ENCODE measurements at places on chromosomes 2 and 18.
A peak's percentile ranks its signal among the peaks of the same experiment; 100 is the strongest.

DNA sequence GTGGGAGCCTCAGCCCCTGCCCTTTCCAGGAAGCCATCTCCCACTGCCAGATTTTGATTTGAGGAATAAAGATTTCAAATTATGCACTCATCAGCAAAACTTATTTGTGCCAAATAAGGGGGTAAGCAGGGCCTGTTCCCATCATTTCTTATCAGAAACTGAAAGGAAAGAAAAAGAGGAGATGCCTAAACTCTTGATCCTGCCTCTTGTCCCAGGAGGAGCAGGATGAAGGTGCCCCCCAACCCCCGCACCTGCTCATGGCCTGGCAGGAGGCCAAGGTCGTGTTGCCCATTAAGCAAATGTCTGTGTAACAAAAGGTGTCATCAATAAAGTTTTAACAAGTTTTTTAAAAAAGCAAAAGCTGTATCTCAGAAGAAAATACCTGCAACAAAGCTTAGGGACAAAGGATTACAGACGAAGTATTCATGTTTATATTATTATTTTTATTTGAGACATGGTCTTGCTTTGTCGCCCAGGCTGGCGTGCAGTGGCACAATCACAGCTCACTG, 80.0 kb downstream of the INPP5D start:
- no peak for DNase-seq

DNA sequence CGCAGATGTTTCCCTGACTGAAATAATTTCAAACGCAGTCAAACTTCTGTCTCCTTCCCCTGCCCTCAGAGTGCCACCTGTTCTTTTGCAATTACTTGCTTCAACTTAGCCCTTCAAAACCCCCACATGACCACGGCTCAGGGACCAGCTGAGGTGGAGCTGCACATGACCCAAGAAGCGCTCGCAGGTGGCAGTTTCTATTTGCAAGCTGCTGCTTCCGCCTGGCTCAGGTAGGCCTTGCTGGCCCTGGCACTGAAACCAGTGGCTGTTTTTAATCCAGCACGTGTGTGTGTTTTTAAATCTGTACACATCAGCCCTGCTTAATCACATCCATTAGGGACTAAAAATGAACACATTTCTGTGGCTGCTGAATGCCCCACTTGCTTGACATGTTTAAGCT, 95.3 kb downstream of the CCDC93 start:
- DNase-seq = no peak

DNA sequence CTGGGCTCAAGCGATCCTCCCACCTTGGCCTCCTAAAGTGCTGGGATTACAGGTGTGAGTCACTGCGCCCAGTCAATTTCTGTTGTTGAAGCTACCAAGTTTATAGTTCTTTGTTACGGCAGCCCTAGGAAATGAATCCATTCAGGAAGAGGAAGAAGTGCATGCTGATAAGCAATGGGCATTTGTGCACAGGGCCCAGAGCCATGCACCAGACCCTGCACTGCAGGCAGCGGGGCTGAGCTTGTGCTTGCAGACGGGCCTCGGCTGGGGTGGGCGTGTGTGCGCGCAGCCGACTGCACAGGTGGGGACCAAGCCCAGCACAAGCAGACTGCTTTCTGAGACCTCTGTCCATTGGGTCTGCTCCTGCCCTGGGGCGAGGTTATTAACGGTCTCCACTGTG, 144.6 kb downstream of the CABLES1 start:
- DNase-seq = no peak

GRCh38 chr2:145617420-145617819, 1097.5 kb upstream of the ZEB2 start:
- no peak for DNase-seq

DNA sequence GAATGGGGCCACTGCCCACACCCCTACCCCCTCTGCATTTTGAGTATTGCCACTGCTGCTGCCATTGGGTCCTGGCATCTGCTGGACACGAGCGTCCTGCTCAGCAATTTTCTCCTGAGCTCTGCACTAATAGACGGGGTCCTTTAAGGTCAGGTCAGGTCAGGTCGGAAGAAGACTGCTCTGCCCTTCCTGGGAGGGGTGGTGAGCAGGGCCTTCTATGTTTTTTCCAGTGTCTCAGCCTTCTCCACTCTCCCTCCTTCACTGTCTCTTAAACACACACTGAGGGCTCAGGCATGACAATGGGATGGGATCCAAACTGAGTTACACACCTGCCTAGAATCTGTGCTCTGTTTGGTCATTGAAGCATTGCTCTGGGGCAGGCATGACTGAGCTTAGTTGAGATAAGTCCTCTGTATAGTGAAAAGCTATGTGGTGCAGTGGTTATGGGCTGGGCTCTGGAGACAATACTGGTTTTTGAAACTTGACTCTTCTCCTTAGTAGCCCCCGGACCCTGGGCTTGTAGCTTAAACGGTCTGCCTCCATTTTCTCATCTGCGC, 10.6 kb downstream of the MYO1B start:
- DNase-seq = no peak

GRCh38 chr18:8608795-8609658, at the start of gene RAB12:
Gene RAB12, plus strand, starts transcription at chr18:8609437. Its CDS starts 3 bp downstream, at chr18:8609440.
- peak; percentile 94 for DNase-seq

GRCh38 chr2:60446413-60447267, 106.8 kb downstream of the BCL11A start:
- DNase-seq = no peak

- DNase-seq = no peak
Observed at GRCh38 chr2:239932881-239933735, 92.0 kb downstream of the NDUFA10 start.

GRCh38 chr2:104040771-104041170, 813.1 kb upstream of the POU3F3 start:
- DNase-seq = no peak

GRCh38 chr2:112923237-112923966, 12.4 kb downstream of the IL37 start:
- DNase-seq = no peak

DNA sequence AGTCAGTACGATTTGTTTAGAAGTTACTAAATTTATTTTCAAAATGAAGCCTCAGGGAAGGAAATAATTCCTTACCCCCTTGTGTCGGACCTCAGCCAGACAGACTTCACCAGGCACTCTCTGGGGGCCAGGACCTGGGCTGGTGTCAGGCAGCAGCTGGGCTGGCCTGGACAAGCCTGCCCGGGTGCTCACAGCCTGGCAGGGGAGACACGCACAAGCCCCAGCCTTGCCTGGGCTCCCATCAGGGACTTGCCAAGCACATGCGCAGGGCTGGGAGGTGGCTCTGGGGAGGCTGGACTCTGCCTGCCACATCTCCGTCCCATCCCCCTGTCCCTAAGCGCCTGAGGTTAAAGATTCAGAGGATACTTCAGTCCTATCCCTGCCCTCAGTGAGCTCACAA, 56.8 kb upstream of the HS6ST1 start:
- no peak for DNase-seq

DNA sequence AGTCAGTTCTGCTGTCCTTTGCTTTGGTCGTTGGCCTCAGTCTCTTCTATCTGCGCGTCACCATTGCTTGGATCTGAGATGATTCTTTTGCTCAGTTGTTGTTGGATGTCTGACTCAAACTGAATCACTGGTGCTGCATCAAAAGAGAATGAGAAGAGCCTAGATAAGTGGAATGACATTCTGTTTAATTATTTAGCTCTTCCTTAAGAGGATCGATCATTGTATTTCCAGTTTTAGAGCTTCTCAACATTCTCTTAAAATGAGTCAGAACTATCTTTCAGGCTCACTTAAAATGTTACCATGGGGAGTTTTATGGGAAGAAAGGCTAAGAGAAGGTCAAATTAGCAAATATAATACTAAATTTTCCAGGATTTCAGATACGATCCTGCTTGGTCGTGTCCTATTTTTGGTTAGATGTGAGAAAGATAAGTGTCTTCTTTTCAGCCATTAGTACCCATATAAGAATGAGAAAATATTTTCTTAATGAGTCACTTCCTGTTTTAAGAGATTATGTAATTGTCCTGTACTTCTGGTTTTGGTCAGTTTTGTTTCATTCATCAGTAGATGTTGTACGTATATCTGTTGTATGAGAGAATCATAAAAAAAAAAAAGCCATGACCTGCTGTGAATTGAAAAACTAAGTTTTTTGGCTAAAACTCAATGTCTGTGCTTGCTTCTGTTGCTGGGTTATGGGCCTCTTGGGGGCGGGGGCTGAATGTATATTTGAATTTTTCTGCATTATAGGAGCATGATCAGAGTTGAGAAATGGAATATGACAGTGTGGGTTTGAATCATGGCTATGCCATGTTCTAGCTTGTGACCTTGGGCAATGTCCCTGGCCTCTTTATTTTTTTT, 31.6 kb upstream of the CASP10 start:
- DNase-seq = peak; percentile 60

- no peak for DNase-seq
Observed at GRCh38 chr18:40613721-40614120, 1341.3 kb upstream of the PIK3C3 start.

DNA sequence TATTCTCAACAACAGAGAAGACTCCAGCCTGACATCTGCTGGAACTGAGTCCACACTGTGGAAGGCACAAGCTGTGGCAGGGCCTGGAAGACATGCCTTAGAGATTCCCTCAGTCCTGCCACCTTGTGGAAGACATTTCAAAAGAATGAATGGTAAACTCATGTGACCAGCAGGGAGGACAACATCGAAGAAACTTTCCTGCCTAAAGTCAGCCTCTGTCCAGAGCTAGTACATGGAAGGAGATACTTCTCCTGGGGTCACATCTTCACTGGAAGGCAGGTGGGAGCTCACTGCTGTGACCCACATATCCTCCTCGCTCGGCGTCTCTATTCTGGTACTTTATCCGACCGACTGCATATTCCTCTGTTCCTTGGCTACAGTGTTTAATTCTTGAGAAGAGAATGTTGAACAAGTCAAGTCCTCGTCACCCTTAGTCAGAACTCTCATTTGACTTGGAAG, 59.5 kb downstream of the PUM2 start:
- peak; percentile 57 for DNase-seq

DNA sequence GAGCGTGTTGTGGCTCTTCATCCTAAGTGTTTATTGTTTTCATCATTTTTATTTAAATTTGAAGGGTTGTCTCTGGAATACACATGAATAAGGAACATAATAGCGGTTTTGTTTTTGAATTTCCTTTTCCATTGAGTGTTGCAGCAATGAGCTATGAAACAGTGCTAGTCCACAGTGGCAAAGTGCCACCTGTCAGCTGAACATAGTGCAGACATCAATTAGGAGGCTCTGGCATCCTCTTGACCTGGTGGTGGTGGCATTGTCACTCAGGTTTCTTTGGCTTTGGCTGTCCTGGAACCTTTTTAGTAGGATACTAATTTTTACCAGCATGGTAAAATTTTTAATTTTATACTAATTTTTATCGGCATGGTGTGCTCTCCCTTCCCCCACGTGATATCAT, 63.2 kb downstream of the UGGT1 start:
- no peak for DNase-seq

DNA sequence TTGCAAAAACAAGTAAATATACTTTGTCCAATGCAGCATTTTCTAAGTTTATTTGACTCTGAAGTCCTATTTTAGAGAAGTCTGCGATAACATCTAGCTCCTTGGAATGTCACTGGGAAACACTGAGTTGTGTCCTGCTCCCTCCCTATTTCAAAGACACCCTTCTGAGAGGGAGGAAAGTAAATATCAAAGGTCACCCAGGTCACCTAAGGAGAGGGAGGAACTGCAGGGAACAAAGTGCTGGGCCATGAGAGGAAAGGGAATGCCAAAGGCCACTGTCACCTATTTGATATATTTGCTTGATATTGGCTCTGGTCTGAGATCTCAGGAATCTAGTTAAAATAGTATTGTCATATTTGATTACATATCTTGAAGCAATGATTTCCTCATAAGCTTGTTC, 201.3 kb downstream of the GCA start:
- no peak for DNase-seq

GRCh38 chr2:220175967-220176366, 548.5 kb downstream of the SLC4A3 start:
- DNase-seq = no peak

GRCh38 chr2:6730649-6731532, 134.8 kb downstream of the CMPK2 start:
- DNase-seq = no peak

DNA sequence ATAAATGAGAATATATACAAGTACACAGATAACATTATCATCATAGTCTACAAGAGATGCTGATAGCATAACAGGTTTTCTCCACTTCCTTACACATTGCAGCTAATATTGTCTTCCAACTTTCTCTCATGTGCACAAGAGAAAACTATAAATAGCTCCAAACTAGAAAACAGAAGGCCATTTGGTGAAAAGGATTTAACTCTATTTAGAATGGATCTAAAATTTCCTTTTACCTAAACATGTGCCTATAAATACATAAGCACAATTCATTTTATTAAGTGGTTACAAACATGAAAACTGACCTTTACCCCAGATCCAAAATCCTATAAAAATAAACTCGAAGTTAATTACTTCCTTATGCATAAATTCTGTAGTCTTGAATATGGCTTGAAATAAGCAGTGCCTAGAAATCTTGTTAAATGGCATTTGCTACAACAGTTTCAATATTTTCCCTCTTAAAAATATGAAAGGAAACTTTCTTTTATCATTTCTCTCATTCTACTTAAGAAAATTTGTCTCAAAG, 41.6 kb downstream of the SLC25A12 start:
- DNase-seq = no peak

GRCh38 chr2:45723857-45724256, 72.4 kb downstream of the PRKCE start:
- no peak for DNase-seq

DNA sequence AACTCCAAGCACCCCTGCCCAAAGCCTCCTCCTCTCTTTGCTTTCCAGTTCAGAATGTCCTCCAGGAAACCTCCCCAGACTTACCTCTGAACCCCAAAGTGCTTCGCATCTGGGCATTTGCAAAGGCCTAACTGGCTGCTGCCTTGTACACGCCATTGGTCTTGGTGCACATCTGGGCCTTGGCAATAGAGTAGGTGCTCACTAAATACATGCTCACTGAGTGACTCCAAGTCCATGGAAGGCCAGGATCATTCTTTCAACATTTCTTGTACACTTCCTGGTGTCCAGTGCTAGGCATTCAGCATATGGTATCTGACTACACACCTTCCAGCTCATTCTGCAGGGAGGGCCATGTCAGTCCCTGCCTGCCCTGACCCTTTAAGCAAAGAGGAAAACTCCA, 28.4 kb downstream of the MRPL35 start:
- no peak for DNase-seq

DNA sequence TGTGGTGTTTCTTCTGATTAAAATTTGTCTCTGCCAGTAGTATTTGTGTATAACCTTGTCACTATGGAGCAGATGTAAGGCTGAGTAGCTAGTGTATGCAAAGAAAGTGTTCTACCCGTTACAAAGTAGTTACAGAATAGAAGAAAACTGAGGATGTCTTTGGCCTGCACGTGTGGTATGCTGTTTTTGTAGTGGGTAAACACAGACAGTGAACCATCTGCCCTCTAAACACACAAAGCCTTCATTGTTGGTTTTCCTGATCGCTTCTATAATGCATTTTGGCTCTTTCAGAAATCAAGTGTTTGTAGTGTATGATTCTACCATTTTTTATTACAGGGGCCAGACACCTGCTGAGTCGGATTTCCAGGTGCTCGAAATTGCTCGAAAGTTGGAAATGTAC, 61.5 kb downstream of the FARP2 start:
- DNase-seq = no peak

GRCh38 chr2:101884423-101884822, 107.3 kb upstream of the IL1R2 start:
- no peak for DNase-seq

Measured in H54 (cell line).